Substantia nigra (tissue), 51 donors: ENCODE measurements at places on chromosomes 11 and 22.

DNA sequence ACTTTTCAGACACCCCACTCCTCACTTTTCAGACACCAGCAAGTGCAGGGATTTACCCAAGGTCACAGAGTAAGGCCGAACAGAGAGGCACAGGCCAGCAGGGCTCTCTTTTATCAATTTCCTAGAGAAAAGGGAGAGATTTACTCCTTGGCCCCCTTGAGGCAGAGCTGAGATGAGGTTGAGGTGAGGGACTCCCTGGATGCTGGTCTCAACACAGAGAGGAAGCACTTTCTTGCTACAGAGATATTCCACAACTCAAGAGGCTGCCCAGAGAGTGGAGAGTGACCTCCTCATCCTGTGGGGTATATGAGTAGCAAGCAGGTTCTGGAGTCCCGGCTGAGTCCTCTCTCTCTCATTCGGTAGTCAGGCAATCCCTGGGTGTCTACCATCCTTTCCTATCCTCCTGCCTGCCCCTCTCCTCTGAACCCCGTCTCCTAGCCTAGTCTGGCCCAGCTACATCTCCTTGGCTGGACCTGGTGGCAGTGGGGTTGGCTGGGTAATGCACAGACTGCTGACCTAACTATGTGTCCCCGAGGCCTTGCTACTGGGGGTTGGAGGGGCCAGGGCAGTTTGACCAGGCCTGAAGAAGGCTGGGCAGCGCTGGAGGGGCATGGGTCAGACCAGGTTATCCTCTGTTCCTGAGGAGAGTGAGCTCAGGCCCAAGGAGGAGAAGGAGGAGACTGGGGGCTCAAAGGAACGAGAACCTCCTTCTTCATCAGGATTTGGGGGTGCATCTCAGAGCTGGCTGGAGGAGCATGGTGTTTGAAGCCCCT lies 1.8 kb upstream of the ARHGEF17 start:
- DNase-seq, result no peak

DNA sequence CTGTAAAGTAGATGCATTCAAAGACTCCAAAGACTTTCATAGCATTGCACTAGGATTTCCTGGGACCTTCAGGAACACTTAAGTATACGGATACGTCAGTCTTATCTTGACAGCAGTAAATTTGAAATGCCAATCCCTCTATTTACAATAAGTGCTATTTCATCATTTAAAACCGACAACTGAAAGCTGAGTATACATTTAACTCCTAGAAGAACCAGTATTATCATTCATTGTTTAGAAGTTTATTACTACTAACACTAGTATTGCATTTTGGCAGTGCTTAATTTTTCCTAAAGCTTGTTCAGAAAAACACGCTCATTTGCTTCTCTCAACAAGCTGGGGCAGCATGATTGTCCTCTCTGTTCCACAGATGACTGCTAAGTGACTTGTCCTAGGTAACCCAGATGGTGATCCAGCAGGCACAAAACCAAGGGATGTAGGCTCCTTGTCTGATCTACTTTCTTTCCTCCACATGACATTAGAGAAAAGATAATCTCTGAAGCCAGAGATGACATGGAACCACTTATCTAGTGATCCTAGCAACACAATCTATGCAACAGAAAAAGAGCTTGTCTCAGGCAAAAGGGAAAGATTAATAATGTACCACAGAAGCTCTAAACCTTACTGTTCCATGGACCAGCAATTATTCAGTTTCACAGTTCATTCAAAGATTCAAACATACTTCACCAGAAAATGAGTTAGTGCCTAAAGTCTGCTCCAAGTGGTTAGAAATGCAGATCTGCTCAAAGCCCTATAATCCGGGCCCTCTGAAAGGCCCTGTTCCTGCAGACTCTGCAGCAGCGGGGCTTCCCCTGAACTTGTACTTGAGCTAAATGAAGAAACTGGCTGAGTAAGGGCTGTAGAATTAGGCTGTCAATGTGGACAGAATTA lies 5.2 kb downstream of the MAML2 start:
- DNase-seq, result no peak

- DNase-seq, result no peak
Observed at GRCh38 chr11:83545494-83546260, 259.5 kb upstream of the CCDC90B start.

DNA sequence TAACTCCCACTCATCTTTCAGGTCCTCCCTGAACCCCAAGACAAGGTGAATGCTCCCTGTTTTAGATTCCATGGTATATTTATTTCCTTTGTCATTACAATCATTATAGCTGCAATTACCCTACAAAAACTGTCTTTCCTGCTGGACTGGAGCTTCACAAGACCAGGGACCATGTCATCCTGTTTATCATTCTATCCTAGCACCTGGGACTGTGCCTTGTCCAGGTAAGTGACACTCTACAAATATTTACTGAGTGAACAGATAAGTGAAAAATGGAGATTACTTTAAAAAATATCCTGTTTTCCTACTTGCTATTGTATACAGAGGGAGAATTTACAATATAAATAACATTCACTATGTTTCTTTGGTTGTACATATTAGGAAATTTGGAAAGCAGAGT lies 22.5 kb upstream of the ELF5 start:
- DNase-seq, result no peak

DNA sequence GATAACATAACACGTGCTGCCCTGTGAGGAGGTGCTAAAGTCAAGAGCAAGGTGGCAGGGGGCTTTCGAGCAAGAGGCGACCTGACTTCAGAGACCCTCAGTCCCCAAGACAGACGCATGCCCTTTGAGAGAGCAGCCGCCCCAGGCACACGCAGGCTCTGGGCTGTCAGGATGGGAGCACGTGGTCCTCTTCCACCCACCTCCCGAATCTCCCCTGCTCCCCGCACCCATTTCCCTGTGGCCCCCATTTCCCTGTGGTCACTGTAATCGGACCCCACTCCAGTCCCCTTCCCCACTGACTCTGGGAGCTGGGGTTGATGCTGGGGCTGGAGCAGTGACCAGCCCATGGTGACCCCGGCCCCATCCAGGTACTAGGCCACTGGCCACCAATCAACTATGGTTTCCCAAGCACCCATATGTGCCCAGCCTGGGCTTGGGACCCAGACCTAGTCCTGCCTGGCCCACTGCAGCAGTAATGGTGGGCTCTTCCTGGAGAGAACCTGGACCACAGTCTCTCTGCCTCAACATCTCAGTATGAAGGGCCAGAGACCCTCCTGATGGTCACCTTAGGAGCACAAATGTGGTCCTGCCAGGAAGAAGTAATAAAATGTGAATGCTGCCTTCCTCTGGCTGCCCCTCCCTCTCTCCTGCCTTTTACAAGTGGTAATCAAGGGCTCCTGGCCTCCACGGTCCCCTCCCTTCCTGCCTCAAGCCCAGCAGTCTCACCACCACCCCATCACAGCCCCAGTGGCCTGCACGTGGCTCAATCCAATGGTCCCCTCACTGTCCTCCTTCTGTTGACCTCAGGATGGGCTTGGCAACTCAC lies 39.0 kb downstream of the IGLL5 start:
- DNase-seq, result no peak

DNA sequence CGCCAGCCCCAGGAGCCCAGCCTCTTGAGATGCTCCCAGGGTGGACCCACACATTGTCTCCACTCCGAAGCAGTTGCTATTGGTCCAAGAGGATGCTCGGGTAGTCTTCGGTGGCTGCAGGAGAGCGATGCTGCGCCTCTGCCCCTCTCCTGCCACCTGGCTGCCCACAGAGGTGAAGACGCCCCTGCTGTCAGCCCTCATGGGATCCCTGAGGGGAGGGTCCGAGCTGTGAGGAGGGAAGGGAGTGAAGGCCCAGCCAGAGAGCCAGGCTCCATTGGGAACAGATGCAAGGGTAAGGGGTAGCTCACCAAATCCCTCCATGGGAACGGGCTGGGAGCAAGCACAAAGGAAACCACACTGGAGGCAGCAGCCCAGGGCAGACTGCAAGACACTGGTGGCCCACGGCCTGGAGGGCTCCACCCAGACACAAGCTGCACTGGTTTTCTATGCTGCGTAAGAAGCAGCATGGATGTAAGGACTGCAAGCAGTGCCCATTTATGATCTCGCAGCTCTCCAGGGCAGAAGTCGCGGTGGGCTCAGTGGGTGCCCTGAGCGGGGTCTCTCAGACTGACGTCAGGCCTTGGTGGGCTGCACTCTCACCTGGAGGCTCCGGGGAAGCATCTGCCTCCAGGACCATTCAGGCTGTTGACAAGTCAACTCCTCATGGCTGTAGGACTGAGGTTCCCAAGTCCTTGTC lies 15.7 kb downstream of the TSPAN32 start:
- no peak for DNase-seq

DNA sequence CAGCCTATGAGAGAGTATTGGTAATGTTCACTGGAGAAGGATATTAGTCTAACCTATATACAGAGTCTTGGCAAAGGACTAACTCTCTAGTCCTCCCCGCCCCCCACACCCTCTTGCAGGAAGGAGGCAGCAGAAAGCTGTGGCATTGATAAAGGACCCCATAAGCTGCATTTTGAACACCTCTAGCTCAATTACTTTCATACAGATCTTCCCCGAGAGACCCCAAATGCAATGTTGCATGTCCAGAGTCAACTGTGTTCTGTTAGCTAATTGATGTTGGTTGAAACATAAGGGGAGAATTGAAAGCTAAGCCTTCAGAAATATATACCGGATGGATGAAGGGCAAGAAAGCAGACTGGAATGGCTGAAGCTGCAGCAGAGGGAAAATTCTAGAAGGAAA lies 2.8 kb downstream of the MAP6 start:
- no peak for DNase-seq

DNA sequence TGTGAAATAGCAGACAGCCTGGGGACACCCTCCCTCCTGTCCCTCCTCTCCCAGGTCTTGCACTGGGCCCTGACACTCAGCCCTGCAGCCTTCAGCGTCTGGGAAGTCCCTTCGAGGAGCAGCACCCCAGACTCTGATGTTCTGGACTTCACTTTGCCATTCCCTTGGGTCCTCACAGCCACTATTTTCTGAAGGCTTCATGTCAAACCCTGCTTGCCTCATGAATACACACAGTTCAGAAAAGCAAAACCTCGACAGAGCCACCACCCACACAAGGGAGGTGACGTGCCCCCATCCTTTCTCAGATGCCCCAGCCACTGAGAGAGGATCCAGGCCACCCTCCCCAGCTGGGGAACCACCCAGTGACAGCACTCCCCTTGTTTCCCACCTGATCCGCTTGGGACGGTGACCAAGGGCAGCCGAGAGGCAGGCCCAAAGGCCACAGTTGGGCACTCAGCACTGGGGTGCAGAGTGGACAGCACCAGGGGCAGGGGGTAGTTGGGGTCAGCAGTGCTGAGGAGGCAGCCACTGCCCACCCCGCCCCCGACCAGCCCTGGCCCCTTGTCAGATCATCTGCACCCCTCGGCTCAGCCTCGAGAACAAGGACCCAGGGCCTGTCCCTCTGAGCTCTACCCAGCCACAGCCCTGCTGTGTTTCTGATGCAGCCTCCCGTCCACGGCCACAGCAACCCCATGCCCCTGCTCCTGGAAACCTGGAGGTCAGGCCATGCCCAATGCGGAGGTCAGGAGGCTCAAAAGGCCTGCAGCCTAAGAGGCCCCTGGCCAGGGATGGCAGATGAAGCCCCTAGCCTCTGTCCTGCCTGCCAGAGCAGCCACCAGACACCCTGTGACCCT lies 3.1 kb upstream of the TNNT3 start:
- no peak for DNase-seq

GRCh38 chr11:73343076-73343873 lies 32.9 kb upstream of the RELT start:
- DNase-seq, result no peak
